ENCODE measurements at places on chromosomes 4 and X.

GRCh38 chr4:45324455-45325417, 598.4 kb upstream of the GNPDA2 start:
- no peak for DNase-seq

- DNase-seq = no peak
Measured at GRCh38 chr4:68021185-68021584, 57.9 kb upstream of the TMPRSS11A start.

DNA sequence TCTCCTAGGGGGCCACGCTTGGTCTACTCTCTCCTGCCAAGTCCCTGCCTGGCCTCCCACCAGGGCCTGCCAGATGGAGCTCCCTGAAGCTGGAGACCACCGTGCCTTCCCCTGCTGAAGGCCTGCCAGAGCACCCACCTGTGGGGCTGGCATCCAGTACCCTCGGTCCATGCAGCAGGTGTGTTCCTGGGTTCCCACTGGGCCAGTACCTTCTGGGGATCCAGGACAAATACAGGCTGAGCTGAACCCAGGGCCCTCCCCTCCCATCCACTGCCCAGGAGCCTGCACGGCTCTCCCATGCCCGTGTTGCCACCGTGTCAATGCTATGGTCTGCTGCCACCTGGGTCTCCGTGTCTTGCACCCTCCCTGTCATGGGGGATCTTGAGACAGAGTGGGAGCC, 68.8 kb downstream of the ABLIM2 start:
- DNase-seq = no peak

DNA sequence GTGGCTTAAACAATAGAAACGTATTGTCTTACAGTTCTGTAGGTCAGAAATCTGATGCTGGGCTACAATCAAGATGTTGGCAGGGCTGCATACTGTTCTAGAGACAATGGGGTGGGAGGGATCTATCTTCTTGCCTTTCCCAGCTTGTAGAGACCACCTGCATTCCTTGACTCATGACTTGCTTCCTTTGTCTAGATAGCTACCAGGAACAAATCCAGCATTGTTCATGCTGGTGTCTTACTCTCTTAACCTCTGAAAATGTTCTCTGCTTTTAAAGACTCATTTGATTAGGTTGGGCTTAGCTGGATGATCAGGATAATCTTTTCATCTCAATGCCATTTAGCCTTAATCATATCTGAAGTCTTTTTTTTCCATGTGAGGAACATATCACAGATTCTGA, 169.0 kb downstream of the ZNF330 start:
- no peak for DNase-seq

GRCh38 chr4:170776983-170777382, 687.2 kb upstream of the AADAT start:
- DNase-seq = no peak

- DNase-seq = no peak
Measured at GRCh38 chrX:42530027-42530426, 247.9 kb downstream of the PPP1R2C start.

GRCh38 chr4:154822775-154823174, 41.7 kb downstream of the RBM46 start:
- DNase-seq = no peak

- DNase-seq = no peak
Measured at GRCh38 chr4:19823781-19824180, 427.9 kb upstream of the SLIT2 start.

GRCh38 chrX:148448686-148449085, 51.7 kb upstream of the AFF2 start:
- DNase-seq = no peak

DNA sequence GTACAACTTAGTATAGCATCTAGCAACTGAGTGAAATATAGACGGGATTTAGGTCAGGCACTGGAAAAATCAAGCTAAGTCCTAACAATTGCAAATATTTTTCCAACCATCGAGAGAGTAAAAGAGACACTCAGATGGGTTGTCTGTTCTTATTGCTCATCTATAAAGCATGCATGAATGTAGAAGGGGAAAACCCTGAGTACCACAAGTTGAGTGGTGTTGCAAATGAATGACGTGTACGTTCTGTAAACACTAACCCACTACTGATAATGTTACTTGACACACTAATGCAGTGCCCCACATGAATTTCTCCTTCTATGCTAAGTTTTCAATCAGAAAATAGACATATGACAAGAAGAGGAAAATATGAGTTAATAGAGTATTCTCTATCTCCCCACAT, 211.2 kb downstream of the COX18 start:
- no peak for DNase-seq

- no peak for DNase-seq
Measured at GRCh38 chr4:137212601-137213000, 319.7 kb downstream of the PCDH18 start.

DNA sequence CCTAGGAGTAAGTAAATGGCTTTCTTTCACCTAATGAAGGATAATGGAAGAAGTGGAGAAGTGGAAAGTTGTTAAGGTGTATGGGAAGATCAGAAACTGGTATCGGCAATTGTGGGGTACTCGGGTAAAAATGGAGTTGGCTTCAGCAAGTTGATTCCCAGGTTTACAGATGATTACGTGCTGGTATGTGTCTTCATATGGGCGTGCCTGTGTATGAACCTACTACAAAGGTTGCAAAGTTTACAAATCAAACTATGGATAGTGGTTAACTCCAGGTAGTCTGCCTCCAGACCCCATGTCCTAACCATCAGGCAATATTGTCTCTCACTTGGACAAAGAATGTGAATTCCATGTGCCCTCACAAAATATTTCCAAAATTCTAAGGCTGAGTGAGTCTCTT, 773 bp downstream of the TLR3 start:
- no peak for DNase-seq

- DNase-seq = no peak
Measured at GRCh38 chr4:62814510-62815047, 1594.7 kb downstream of the TECRL start.

- no peak for DNase-seq
Measured at GRCh38 chr4:118867311-118868067, 21.2 kb upstream of the SYNPO2 start.

DNA sequence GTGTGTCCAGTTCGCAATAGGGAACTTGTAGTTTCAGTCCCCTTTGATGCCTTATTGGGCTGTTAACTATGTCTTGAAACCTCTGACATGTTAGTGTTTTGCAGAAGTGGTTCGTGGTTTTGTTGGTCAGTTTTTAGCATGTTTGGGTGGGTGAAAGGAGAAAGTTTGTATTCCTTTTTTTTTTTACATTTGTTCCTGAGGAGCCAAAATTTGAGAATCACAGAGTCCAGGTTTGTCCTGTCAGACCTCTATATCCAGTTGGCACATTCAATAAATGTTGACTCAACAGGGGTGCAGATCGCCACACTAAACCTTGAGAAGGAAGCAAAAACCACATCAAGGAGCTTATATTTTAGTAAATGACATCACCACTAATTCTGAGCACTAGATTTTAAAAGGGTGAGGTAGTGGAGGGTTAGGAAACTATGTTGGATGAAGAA, 26.2 kb downstream of the DLG3 start:
- DNase-seq = no peak

GRCh38 chr4:146311238-146311970, 97.1 kb downstream of the REELD1 start:
- no peak for DNase-seq

- no peak for DNase-seq
Measured at GRCh38 chr4:139196462-139196861, 19.4 kb upstream of the ELF2 start.

GRCh38 chr4:72320223-72320948, 248.6 kb downstream of the ADAMTS3 start:
- DNase-seq = no peak

- no peak for DNase-seq
Measured at GRCh38 chr4:78058591-78059523, 1.7 kb downstream of the FRAS1 start.

GRCh38 chr4:101037938-101038413, 309.4 kb downstream of the PPP3CA start:
- no peak for DNase-seq

DNA sequence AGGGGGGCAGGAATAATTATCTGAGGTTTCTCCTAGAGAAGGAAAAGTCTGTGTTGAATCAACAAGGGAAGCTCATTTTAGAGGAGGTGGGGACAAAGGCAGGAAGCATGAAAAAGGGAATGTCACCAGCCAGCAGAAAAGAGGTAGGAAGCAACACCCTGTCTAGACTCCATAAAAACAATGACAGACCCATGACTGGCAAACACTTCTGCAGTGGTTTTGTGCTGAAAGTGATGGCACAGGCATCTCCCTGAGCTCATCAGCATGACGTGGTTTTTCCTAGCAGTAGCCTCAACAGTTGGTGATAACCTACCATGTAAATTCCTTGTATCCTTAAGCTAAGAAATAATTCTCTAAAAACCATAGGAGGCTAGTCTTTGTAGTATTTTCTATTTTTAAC, 110.7 kb upstream of the GALNT7 start:
- no peak for DNase-seq

GRCh38 chr4:5899396-5899795, 6.5 kb upstream of the CRMP1 start:
- DNase-seq = no peak

DNA sequence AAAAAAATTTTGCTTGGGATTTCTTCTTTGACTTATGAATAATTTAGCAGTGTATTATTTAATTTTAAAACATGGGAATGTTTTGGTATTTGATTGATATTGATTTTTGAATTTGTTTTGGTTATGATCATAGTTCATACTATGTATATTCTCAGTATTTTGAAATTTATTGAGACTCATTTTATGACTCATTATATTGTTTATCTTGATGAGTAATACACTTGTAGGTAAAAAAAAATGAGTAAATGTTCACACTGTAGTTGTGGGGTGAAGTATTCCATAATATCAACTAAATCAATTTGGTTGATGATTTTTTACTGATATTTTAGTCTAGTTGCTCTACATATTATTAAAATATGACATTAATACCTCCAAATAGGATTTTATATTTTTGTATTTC, 1142.2 kb downstream of the ADGRL3 start:
- DNase-seq = no peak

GRCh38 chrX:84893897-84894296, 109.8 kb upstream of the APOOL start:
- DNase-seq = no peak

- DNase-seq = no peak
Measured at GRCh38 chr4:157992948-157993839, 179.6 kb downstream of the GASK1B start.

- no peak for DNase-seq
Measured at GRCh38 chr4:143617994-143618679, 82.3 kb downstream of the FREM3 start.
